ENCODE measurements at places on chromosomes 7 and 10.

- no peak for DNase-seq
Observed at GRCh38 chr7:99469381-99470065, 3.2 kb upstream of the ZNF789 start.

GRCh38 chr7:94069162-94069739 lies 65.1 kb upstream of the BET1 start:
- DNase-seq = no peak

GRCh38 chr7:2612445-2613097 lies 19.2 kb upstream of the TTYH3 start:
- no peak for DNase-seq

DNA sequence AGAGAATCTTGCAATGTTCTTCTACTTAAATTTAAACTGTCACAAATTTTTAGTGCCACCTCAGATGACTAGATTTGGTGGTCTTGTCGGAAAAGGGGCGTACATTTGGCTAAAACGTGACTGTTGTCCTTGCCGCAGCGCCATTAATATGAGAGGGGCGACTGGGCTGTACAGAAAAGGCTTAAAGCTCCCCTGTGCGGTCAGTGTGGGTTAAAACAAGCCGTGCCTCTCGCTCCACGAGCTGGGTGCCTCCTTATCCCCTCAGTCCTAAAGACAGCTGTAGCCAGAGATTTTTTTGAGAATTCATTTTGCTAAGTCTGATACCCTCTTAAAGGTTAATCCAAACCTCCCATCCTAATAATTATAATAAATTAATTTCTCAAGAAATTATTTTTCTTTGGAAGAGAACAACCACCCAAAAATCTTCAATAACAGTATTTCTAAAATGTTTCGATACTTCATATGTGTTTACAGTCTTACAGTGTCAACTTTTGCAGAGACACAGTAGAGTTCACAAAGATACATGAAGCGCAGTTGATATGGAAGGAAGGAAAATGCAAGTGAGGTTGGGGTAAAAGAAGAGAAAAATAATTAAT lies 68.6 kb downstream of the C7orf25 start:
- DNase-seq = peak; percentile 67

- DNase-seq = no peak
Observed at GRCh38 chr10:59587083-59587755, 122.4 kb downstream of the SLC16A9 start.

- DNase-seq = no peak
Observed at GRCh38 chr10:67780759-67781538, 57.0 kb downstream of the DNAJC12 start.

DNA sequence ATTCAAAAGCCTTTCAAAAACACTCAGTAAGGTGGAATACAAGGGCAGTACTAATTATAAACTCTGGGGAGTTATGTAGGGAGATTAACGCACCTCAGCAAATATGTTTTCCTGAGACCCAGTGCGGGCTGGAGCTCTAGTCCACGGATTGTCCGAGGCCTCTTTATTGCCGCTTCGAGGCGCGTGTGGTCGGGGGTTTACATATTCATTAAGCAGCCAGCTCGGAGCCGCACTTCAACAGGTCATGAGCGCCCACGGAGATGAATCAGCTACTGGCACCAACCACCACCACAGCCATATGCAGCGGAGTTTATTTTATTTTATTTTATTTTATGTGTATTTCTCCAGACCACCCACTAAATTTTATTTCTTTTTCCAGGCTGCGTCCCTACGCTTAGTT lies 195.9 kb upstream of the ADARB2 start:
- DNase-seq = no peak

DNA sequence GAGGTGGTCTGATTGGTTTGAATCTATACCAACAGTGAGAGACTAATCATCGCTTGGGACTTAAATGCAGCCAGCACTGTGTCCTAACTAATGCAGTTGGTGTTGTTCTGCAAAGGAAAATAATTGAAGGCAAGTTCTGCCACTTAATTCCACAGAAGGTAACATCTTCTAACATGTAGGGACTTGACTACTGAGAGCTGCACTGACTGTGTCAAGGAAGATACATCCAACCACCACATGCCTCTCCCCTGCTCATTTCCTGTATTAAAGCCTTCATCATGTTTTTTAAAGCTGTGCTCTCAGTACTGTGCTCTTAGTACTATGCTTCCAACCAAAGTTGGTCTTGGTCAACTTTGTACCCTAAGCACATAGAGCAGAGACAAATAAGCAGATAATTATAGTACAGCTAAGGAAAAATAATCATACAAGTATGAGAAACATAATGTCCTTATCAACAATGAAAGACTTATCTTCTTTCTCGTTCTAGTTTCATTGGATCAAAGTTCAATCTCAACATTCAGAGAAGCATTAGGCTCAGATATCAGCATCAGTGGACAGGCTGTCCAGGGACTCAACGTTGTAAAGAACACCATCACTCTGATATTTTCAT lies 2.8 kb upstream of the CYP3A4 start:
- DNase-seq = no peak

DNA sequence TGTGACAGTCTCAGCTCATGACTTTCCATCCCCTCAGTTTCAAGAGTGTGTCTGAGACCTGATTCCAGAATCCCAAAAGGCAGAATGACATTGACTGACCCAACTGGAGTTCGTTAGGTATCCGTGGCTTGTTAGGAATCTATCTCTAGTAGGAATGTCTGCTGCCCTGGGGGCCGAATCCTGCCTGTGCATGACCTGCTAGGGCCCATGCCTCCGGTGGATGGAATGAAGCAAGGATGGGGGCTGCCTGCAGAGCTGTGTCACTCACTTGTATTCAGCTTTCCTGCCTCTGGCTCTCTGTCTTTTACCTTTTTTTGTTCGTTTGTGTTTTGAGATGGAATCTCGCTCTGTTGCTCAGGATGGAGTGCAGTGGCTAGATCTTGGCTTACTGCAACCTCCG lies 129.5 kb downstream of the SDK1 start:
- no peak for DNase-seq

GRCh38 chr7:5586279-5586962 lies 162.8 kb upstream of the TNRC18 start:
- DNase-seq = no peak

- no peak for DNase-seq
Observed at GRCh38 chr7:45028138-45028919, 28.3 kb downstream of the CCM2 start.

- DNase-seq = no peak
Observed at GRCh38 chr10:46515366-46515765, 41.1 kb downstream of the GPRIN2 start.

DNA sequence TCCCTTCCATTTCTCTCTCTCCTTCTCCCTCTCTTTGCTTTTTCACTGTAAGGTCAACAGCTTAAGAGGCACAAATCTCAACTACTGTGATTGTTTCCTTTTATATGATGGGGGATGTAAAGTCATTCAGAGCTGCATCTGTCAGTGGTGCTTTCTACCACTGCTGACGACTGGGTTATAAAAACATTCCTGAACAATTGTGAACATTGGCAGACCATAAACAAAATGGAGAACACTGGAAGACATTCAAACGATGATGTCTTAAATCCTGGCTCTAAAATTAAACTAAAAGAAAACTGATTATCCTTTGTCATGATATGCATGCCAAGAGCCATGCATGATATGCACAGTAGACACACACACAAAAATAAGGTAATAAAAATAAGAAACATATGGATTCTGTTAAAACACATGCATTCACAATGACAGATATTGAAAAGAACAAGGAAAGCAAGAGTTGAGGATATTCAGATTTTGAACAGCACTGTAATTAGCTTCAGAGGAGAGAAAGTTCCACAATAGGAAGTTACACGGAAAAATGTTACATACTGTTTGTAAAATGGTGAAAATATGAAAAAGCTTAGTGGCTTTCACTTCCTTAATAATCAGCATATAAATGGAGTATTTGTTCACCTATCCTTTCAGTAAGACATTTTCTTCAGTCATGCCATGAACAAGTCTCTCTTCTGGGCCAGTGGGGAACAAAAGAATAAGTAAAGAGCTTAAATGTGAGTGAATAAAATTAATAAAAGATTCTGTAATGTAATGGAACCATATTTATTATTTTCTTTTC lies 89.2 kb downstream of the RNLS start:
- peak; percentile 9 for DNase-seq

DNA sequence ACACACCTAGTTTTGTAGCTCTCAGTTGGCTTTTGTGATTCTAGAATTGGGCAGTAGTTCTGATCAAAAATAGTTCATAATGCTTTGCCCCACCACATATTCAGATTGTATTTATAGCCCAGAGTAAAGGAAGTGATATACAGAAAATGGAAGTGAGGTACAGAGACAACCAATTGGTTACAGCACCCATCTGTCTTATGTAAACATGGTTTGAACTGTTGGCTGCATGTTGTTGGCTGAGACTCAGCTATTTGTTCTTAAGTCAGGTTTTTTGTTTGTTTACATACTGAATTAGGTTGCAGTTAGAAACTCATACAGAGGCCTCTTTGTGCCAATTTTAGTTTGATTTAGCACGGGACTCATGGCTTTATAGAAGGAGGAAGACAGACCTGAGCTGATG lies 158.9 kb upstream of the GPR26 start:
- DNase-seq = no peak

DNA sequence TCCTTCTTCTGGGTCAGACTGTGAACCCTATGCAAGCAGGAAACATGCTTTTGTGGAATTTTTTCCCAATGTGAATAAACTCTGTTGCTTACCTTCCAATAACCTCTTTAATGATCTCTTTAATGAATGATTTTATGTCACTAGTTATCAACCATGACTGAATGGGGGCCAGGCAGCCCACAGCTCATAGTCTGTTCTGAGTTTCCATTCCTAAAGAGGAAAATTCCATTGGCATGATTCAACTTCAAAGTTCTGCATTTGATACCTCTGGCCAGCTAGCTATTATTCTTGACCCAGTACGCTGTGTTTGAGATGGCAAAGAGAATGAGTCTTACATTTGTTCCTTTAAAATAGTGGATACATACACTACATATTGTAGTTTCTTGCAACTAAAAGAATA lies 867.8 kb upstream of the CELF2 start:
- no peak for DNase-seq

DNA sequence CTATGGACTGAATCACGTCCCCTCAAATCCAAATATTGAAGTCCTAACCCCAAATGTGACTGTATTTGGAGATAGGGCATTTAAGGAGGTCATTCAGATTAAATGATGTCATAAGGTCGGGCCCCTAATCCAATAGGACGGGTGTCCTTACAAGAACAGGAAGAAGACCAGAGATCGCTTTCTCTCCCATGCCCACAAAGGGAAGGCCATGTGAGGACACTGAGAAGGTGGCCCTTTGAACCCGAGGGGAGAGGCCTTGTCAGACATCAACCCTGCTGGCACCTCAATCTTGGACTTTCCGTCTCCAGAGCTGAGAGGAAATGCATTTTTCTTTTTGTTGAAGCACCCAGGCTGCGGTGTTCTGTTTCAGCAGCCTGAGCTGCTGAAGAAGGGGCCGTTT lies 72.3 kb upstream of the KLF6 start:
- DNase-seq = no peak

GRCh38 chr7:75756206-75756990 lies 15.6 kb downstream of the CCL26 start:
- DNase-seq = no peak

DNA sequence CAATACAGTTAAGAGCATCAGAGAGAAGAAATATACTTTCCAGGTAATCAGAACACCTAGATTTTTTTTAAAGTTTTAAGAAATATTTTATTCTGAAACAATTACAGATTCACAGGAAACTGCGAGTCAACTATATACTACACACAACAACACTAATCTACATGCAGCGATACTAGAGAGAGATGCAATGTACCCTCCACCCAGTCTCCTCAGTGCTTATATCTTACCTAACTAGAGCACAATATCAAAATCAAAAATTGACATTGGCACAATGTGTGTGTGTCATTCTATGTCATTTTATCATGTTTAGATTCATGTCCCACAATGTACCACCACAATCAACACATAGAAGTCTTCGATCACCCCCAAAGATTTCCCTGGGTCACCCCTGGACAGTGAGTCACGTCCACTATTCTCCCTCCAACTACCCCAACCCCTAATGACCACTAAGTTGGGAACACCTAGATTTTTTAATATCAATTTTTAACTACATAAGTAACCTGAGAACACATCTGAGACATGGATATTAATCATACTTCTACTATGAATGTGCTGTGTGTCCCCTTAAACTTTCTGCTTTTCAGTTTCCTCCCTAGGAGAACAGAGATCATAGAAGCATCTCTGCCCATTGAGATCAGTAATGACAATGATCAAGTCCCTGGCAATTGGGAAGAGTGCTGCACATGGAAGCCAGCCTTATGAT lies 86.5 kb downstream of the GSAP start:
- no peak for DNase-seq

GRCh38 chr7:88758381-88759229 lies 895 bp upstream of the ZNF804B start:
- peak; percentile 25 for DNase-seq

GRCh38 chr7:73799282-73800141 lies 29.4 kb upstream of the CLDN3 start:
- no peak for DNase-seq

DNA sequence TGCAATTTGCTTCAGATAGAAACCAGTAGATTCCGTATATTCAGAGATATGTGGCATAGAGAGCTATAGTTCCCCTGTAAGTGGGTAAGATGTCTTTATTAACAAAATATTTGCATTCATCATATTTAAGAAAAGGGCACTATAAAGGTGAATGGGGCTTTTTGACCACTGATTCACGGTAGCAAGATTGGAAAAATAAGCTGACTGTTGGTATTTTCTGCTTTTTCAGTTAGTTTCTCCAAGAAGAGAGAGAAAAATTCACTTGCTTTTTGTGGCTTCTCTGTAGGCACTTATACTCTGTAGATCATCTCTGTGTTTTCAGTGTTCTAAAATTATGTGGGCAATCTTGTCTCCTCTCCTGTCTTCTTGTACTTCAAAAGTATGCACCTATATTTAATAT lies 245.1 kb downstream of the TWIST1 start:
- DNase-seq = no peak

DNA sequence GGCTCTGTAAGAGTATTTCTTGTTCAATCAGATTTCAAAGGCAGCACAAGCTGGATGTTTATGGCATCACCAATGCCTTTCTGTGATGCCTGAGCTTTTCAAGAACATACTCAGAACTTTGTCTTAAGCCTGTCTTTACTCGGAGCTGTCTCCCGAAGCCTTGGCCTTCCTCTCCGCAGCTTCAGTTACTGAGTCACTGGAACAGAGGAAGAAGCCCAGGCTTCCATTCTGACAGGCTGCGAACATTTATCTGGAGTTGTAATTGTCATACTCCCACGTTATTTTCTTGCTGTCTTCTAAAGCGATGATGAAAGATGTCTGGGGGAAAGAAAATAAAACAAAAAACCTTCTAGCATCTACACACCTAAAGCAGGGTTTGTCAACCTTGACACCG lies 43.9 kb downstream of the GRK5 start:
- peak; percentile 65 for DNase-seq

- DNase-seq = peak; percentile 84
Observed at GRCh38 chr7:73851410-73852338, 9.3 kb upstream of the TMEM270 start.

- no peak for DNase-seq
Observed at GRCh38 chr7:2886391-2886790, 42.3 kb upstream of the GNA12 start.

DNA sequence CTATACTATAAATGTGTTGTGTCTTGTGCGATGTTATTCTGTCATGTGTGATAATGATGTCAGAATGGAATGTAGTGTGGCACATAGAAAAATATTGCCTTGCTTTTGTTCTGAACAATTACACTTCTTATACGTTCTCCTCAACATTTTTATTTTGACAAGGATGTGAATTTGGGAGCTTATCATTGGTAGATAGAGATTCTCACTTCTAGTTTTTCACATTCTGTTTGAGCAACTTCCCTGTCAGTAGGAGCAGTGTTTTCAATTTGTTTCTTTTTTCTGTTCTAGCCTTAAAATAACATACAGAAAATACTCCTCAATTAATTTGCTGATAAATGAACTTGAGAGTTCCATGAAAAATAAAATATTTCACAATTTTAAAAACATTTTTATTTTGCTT lies 17.6 kb downstream of the SUN3 start:
- DNase-seq = no peak

Measured in AG08395 (cell line).